ENCODE measurements at places on chromosomes 16 and 17. TPM values are rescaled to one million over a fixed set of nuclear protein-coding genes. Genes with fewer than 3 reads are reported as not detected.

TEX14 gene
- 0.13 TPM for total RNA-seq

DNA sequence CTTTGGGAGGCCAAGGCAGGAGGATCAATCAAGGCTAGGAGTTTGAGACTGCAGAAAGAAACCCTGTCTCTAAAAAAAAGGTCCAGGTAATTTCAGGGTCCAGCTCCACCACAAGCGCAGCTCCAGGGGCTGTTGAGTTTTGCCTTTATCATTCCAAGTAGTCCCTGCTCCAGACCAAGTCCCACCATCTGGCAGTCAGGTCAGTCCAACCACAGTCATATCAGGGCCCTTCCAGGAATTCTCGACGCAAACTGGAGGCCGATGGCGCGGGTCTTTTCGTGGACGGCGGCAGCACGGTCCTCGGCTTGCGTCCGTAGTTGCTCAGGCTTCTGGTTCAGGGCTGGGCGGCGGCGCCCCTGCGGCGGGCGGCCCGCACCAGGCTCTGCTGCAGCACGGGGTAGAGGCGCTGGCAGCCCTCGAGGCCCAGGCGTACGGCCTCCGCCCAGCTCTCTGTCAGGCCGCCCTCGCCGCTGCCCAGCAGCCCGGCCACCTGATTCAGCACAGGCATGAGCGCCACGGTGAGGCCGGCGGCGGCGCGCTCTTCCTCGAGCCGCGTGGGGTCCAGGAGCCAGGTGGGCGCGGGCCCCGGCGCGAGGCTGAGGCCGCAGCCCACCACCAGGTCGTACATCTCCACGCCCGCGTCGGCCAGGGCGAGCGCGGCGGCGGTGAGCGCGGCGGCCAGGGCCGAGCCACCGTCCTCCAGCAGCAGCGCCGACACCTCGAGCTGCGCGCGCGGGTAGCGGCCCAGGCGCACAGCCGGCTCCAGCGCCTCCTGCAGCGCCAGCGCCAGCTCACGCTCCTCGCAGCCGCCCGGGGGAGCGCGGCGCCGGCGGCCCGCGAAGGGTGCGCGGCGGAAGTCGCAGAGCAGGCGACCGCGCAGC lies 752 bp downstream of the EXOSC6 start:
- peak overlapping the region; percentile 60 for H3K4me3 ChIP-seq
- DNase-seq: no peak
- no peaks in the 10 kb centered on the region for H3K27me3 ChIP-seq
- H3K4me1 ChIP-seq: peaks cover 10% of the 10 kb centered on the region
- H3K27ac ChIP-seq: no peak overlapping the region
- peaks cover 59% of the 10 kb centered on the region for H3K36me3 ChIP-seq

ITGB3 gene
- total RNA-seq: 202 TPM

DNA sequence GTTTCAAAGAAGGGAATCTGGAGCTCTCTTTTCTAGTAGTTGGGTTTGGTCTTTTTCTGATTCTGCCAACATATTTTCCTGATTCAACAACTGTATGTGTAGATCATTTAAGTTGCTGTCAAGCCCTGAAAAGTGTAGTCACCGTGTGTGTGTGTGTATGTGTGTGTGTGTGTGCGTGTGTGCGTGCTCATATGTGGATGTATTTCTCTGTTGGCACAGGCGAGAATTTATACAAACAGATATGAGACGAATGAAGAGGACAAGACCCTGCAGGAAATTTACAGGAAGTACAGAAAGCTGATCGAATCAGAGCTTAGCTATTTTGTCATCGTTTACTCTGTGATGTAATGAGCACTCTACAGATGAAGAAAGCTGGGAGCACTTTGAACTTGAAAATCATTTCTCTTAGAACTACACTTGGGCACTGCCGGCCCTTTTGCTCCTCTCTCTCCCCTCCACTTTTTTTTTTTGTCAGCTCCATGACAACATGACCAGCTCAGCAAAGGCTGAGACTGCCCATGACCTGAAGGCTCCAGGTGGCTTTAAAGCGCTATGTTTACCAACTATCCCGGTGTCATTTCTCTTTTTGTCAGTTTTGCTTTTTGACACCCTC lies 11.2 kb downstream of the FBXO39 start:
- H3K27me3 ChIP-seq: no peaks in the 10 kb centered on the region
- no peaks in the 10 kb centered on the region for H3K36me3 ChIP-seq
- peak overlapping the region; percentile 9 for H3K4me3 ChIP-seq
- H3K4me1 ChIP-seq: no peaks in the 10 kb centered on the region
- H3K27ac ChIP-seq: no peak overlapping the region

PNMT gene
- total RNA-seq: not detected

GRCh38 chr17:40311575-40311974 lies 2.6 kb downstream of the RARA start:
- peaks cover 100% of the 10 kb centered on the region for H3K4me1 ChIP-seq
- H3K36me3 ChIP-seq: no peaks in the 10 kb centered on the region
- H3K4me3 ChIP-seq: no peak overlapping the region
- DNase-seq: no peak

- no peak overlapping the region for H3K27ac ChIP-seq
- H3K36me3 ChIP-seq: peaks cover 3% of the 10 kb centered on the region
- no peak for DNase-seq
- no peaks in the 10 kb centered on the region for H3K27me3 ChIP-seq
Measured at GRCh38 chr17:57606111-57606875, 138.8 kb downstream of the CCDC182 start.

- H3K36me3 ChIP-seq: peaks cover 1% of the 10 kb centered on the region
- no peak overlapping the region for H3K4me3 ChIP-seq
- H3K27ac ChIP-seq: no peak overlapping the region
- DNase-seq: no peak
- peaks cover 37% of the 10 kb centered on the region for H3K4me1 ChIP-seq
Measured at GRCh38 chr17:57396511-57396921, 140.2 kb downstream of the MSI2 start.

MYO19 gene
- 56.0 TPM for total RNA-seq

DNA sequence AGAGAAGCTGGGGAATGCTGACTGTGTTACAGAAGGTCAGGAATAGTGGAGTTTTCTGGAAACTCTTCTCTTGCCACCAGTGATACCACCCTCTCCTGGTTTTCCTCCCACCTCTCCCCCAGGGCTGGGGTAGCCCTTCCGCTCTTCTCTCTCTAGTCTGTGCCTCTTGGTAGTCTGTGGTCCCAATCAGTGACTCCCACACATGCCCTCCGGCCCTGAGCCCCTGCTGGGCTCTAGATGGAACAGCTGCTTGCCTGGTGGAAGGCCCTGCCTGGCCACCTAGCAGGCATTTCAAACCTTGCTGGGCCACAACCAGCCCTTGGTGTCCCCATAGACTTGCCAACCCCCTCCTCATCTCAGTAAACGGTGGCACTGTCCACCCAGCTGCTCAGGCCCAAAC lies 15.2 kb upstream of the MTSS2 start:
- peaks cover 77% of the 10 kb centered on the region for H3K4me1 ChIP-seq
- H3K27ac ChIP-seq: no peak overlapping the region
- H3K36me3 ChIP-seq: peaks cover 20% of the 10 kb centered on the region
- no peak for DNase-seq
- H3K4me3 ChIP-seq: no peak overlapping the region

- H3K4me3 ChIP-seq: no peak overlapping the region
- H3K36me3 ChIP-seq: no peaks in the 10 kb centered on the region
- no peak for DNase-seq
- peaks cover 11% of the 10 kb centered on the region for H3K27me3 ChIP-seq
- H3K4me1 ChIP-seq: no peaks in the 10 kb centered on the region
- H3K27ac ChIP-seq: no peak overlapping the region
Measured at GRCh38 chr17:50884439-50885311, 18.5 kb upstream of the TOB1 start.

EFCAB5 gene
- not detected for total RNA-seq

DNA sequence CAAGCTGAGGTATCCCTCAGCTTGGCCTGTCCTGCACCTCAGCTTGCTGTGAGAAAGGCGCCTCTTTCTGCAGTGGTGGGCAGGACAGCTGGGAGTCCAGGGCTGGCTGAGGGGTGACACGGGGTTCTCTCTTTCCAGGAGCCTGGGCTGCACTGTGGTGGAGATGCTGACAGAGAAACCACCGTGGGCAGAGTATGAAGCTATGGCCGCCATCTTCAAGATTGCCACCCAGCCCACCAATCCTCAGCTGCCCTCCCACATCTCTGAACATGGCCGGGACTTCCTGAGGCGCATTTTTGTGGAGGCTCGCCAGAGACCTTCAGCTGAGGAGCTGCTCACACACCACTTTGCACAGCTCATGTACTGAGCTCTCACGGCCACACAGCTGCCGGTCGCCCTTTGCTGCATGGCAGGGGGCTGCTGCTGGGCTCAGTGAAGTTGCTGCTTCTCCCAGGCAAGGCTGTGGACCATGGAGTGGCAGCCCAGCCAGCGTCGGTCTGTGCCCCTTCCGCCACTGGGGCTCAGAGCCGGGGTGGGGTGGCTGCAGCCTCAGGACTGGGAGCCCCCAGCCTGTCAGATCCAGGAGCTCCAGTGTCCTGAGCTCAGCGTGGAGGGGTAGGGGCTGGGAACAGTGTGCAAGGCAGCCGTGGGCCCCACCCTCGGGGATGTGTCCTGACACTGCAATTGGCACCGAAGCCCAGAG lies 6.4 kb downstream of the LIMD2 start:
- no peak overlapping the region for H3K4me3 ChIP-seq
- H3K27ac ChIP-seq: no peak overlapping the region
- H3K36me3 ChIP-seq: peaks cover 93% of the 10 kb centered on the region
- no peak for DNase-seq

C17orf50 gene
- total RNA-seq: not detected

CDH1 gene
- 0.03 TPM for total RNA-seq

- H3K27me3 ChIP-seq: no peaks in the 10 kb centered on the region
- no peak overlapping the region for H3K4me3 ChIP-seq
- H3K4me1 ChIP-seq: no peaks in the 10 kb centered on the region
- H3K27ac ChIP-seq: no peak overlapping the region
- DNase-seq: no peak
- H3K36me3 ChIP-seq: no peaks in the 10 kb centered on the region
Measured at GRCh38 chr16:78823027-78823426, 723.6 kb downstream of the WWOX start.

DNA sequence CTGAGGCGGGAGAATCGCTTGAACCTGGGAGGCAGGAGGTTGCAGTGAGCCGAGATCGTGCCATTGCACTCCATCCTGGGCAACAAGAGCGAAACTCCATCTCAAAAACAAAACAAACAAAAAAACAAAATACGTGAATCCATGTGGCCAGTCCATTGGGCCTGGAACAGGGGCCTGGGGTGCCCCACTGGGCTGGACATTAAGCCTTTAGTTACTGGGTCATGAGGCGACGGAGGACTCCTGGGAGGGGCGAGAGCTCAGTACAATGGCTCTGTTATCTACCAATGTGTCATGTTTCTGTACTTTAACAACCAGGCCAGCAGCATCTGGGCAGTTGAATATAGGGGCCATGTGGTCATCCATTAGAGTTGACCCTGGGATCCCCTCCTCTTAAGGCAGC lies 18.9 kb upstream of the CLEC18A start:
- H3K4me1 ChIP-seq: peaks cover 27% of the 10 kb centered on the region
- no peak for DNase-seq
- H3K27me3 ChIP-seq: no peaks in the 10 kb centered on the region
- H3K4me3 ChIP-seq: no peak overlapping the region
- H3K36me3 ChIP-seq: peaks cover 84% of the 10 kb centered on the region

DNA sequence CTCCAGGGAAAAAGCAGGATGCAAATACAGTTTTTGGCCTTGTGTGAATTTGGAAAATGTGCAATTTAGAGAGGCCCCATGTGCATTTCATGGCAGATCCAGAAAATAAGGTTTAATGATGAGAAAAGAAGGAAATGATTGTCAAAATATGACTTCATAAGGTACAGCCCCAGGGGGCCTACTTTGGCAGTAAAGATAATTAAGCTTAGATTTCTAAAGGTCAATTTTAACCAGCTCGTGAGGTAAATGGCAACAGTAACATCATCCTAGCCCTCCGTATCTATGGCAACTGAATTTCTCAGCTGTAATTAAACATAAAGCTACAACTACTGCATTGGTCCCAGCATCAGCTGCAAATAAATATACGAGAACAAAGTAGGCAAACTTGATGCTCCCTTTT lies 30.0 kb upstream of the PRSS54 start:
- peaks cover 13% of the 10 kb centered on the region for H3K27me3 ChIP-seq
- no peaks in the 10 kb centered on the region for H3K36me3 ChIP-seq
- H3K4me1 ChIP-seq: no peaks in the 10 kb centered on the region
- H3K27ac ChIP-seq: no peak overlapping the region

ABCC11 gene
- not detected for total RNA-seq

GRCh38 chr17:57048096-57048495 lies 37.0 kb upstream of the AKAP1 start:
- H3K27me3 ChIP-seq: peaks cover 50% of the 10 kb centered on the region
- peaks cover 10% of the 10 kb centered on the region for H3K4me1 ChIP-seq
- DNase-seq: no peak
- no peak overlapping the region for H3K27ac ChIP-seq
- no peaks in the 10 kb centered on the region for H3K36me3 ChIP-seq

INTS2 gene
- total RNA-seq: 22.3 TPM
